ENCODE measurements at places on chromosomes 1 and 21.

DNA sequence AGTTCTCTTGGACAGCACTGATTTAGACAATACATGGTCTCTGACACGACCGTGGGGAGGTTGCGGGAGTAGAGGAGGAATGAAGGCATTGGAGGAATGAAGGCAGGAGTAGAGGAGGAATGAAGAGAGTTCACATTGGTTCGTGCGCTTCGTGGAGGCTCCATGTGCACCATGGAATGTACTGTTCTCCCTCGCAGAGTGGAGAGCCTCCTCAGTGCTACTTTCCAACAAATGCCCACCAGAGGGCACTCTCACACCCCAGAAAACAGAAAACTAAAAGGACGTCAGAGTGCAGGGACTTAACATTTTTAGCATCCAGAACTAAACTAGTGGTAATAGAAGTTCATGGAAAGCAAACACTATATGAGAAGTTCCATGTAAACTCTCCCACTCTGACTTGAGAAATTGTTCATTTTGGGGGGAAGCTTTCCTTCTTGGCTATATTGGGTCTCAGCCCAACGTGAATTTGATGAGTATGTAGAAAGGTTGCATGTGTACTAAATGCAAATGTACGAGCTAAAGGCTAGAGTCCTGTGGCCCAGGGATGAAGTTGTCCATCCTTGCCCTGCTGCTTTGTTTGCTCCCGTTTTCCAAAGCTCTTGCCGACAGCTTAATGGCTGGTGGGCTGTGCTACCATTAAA lies 211.6 kb downstream of the LMX1A start:
- peak; percentile 14 for DNase-seq

- DNase-seq = no peak
These were observed 76.1 kb upstream of the RGS2 start for GRCh38 chr1:192732787-192733186.

DNA sequence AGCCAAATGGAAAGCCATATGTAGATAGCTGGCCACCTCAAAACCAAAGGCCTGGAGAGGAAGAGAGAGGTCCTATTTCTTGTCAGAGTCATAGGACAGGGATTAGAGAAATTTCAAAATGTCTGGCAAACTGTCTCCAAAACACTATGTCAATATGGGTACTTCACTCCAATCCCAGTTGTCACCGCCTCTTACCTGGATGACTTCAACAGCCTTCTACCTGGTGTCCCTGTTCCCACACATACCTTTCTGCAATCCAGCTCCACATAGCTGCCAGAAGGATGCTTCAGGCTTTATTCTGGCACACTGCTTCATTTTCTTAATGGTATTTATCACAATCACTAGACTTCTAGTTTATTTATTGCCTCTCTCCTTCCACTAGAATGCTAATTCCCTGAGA lies 14.5 kb downstream of the PTGER3 start:
- DNase-seq = no peak

DNA sequence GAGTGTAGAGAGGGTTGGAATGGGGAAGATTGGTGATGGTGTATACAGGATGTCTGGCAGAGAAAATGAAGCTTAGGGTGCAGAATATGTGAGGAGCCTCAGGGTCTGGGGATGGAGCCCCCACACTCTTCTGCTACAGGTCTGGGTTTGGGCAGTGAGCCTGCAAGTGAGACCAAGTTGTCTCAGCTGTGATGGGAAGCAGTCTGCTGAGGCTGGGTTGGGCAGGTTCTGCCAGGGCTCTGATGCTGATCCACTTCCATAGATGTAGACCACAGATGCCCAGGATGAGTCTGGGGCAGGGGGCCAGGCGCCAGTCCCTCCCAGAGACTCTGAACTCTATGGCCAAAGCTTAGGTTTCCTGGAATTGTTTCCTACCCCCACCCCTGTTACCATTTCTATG lies 516.9 kb downstream of the PTPRU start:
- DNase-seq = no peak

DNA sequence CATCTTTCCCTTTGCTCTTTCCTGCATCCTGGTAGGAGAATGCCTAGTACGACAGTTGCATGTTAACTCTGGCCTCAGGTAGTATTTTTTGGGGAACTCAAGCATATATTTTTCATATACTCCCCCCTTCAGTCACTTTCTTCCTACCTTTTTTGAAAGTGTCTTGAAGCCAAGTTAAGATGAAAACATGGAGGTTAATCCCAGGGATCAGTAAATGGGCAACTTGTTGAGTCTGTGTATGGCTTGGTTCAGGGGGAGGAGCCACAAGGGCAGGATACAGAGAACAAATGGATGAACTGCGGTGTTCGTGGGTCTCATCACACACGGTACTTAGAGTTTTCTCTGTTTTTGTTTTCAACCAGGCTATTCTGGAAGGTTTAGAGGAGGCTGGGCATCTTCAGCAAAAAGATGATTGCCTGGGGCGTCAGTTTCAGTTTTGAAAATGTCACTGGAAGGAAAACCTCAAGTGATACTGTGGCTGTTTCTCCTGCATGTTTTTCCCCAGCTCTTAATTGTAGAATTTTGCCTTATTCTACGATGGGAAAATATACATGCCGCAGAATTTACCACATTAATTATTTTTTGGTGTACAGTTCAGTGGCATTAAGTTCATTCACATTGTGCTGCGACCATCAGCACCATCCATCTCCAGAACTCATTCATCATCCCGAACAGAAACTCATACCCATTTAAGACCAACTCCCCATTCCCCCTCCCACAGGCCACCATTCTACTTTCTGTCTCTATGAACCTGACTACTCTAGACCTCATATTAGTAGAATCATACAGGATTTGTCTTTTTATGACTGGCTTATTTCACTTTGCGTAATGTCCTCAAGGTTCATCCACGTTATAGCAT lies 71.5 kb downstream of the MAP10 start:
- no peak for DNase-seq

Measured in AML-193 (cell line).